Lower leg skin (tissue), 4 donors: ENCODE measurements at places on chromosomes 6 and 20.

DNA sequence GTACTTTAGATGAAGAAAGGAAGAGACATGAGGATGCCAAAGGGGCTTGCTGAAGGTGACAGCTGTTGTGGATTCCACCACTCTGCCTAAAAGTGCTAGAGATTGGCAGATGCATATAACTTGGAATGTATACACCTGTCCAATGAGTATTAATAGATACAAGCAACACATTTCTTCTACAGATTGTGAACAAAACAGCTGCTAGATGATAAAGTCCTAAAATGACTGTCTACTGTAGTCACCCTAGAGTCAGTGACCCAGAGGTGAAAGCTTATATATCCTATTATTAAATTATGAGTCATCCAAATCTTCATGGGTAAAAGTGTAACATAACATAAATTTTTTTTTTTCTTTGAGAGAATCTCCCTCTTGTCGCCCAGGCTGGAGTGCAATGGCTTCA is 5.2 kb downstream of the RNF217 start:
- no peak for DNase-seq

- no peak for DNase-seq
These were observed 129.1 kb downstream of the ERMARD start for GRCh38 chr6:169880516-169880915.

GRCh38 chr20:62267543-62267942 is 29.2 kb downstream of the OSBPL2 start:
- no peak for DNase-seq

DNA sequence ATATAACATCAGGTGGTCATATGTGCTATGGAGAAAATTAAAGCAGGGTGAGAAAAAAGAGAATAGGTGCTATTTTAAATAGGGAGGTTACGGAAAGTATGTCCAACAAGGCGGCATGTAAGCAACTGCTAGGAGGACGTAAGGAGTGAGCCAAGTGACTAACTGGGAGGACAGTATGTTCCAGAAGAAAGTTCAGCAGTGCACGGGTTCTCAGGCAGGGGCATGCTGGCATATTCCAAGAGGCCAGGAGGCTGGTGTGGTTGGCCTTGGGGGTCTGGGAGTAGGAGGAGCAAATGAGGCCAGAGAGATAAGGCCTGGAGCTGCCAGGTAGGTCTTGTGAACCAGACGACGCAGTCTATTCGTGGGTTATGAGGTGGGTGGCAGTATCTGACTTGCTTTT is 112.4 kb downstream of the ARMC2 start:
- no peak for DNase-seq

GRCh38 chr6:138428944-138429598 is 25.0 kb downstream of the HEBP2 start:
- no peak for DNase-seq

DNA sequence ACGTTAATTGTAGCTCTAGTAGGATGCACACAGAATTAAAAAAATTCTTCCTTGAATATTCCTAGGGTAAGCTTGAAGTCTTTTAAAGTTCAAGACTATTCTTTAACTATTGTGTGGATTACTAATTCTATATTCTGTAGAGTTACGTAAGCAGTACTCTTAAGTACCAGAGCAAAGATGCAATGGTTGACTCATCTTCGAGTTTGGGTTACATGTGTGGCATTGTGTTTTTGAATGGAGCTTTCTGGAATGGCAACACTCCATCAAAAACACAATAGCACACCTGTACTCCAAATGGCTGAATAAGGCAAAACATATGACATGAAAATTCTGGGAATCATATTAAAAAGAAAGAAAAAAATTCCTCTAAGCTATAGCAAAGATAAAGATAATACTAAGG is 33.5 kb upstream of the CEP162 start:
- DNase-seq: no peak

DNA sequence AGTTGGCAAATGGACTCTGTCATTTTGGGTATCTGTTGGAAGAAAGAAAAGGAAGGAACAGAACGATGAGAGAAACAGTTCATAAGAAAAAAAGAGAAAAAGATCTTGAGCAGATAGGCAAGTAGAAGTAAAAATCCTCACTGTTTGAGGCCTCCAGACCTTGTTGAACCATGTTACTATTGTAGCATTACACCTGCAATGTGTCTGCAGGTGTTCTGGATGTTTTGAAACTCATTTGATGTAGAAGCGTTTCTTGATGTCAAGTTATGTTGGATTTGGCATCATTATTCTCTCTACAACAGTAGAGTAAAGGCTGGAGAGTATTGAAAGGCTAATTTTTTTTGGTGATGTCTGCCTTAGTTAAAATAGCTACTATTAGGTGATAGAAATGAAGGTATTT is 108.7 kb downstream of the CARMIL1 start:
- no peak for DNase-seq

DNA sequence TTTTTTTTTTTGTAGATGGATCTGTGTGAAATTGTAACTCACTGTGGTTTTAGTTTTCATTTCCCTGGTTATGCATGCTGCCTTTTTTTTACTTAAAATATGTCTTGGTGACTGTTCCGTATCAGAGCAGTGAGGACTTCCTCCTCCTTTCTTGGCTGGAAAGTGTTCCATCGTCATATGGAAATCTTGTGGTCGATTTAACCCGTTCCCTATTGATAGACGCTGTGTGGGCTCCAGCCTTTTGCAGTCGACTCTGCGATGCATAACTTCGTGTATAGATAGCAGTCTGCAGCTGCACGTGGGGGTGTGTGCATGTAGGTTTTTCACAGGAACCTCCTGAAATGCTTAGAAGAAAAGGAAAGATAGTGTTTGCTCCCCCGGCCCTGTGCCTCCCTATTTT is 28.1 kb upstream of the PNPLA1 start:
- no peak for DNase-seq

- no peak for DNase-seq
These were observed 6.3 kb downstream of the SAMD5 start for GRCh38 chr6:147514831-147515230.

DNA sequence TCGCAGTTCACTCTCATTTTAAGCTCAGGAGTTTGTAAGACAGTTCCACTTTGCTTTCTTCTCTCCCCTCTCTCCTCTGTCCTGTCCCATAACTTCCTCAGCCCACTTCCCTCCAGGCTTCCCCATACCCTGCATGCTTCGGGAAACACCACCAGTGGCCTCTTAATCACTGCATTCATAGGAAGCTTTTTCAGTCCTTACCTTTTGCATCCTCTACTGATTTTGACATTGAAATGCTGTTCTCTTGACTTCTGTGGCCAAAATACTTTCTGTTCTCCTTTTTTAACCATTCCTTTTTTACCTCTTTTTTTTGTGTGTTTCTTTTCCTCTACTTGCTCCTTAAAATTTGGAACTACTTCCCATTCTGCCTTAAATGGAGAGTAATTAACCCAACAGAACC is 69.7 kb downstream of the HIVEP1 start:
- DNase-seq: no peak

DNA sequence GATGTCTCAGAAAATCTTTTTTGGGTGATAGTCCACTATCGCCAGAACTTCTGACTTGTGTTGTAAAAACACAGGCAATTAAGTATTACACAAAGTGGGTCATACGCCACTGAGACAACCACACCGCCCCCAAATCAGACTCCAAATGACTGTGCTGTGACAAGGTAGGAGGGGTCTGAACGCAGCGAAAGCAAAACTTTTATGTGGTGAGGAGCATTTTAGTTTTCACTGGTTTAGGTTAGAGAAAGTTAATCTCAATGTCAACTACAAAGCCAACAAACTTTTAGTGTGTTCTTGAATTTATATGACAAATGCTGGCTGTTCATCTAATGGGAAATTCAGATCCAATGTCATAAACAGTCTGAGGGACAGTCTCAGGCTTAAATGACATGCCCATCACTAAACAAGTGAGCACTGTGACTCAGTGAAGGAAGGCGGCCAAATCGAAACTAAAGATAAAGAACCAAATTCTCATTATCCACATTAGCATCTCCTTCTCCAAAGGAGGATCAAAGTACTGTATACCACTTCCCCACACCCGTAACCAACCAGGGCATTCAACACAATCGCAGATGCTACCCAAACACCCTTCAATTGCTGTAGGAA is 186.7 kb downstream of the GJA10 start:
- no peak for DNase-seq

- DNase-seq: no peak
These were observed 67.4 kb upstream of the SMIM28 start for GRCh38 chr6:138310294-138310693.

GRCh38 chr6:144855812-144856531 is 570.8 kb downstream of the UTRN start:
- no peak for DNase-seq

GRCh38 chr6:33636655-33637054 is 15.5 kb downstream of the ITPR3 start:
- DNase-seq: no peak
